Left cardiac atrium (tissue), 4 donors: ENCODE measurements at places on chromosomes 5 and 9.

GRCh38 chr9:135336722-135337527 lies 142.7 kb upstream of the PPP1R26 start:
- DNase-seq = peak; percentile 5

- no peak for DNase-seq
Measured at GRCh38 chr9:16119261-16120230, 566.7 kb downstream of the CCDC171 start.

- no peak for DNase-seq
Measured at GRCh38 chr5:66307647-66308241, 163.6 kb downstream of the SREK1 start.

DNA sequence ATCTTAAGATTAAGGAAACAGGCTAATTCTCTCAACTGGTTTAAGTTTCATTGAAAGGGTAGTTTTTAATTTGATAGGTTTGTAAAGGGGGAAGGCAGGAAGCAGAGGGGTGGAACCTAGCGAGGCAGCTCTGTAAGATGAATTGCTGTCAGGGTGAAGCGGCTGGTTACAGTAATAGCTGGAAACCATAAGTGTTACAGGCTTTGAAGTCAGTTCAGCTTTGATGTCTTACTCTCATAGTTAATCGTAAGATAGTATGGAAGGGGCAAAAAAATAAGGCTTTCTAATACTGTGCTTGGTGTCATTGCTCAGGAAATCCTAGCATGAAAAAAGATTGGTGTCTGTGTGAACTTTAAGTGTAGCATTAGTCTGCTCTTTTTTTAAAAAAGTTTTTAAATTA lies 20.3 kb downstream of the POU5F2 start:
- no peak for DNase-seq
